Stomach (tissue), 19 donors: ENCODE measurements at places on chromosomes 5 and 9. TPM values are rescaled to one million over a fixed set of nuclear protein-coding genes. Genes with fewer than 3 reads are reported as not detected.

DNA sequence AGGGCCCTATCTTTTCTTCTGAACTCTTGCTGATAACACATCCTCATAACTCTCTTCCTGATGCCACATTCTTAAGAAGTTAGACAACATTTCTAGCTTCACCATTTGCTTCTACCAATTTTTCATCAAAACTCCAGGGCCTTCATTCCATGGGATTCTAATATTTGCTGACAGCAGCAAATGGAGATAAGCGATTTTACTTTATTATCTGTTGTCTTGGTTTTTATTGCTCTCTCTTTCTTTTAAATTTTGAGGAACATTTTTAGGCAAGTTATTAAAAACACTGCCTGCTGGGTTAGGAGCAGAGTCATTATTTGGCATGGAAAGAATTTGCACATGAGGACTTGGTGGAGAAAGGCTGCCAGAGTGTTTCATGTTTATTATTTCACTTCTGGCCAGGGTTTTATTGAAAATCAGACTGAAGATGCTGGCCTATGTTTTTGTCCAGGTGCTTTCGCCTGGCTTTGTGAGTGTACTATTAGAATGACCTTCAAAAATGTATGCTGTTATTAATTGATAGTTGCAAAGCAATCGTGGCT, 27.7 kb downstream of the NSG2 start:
- H3K36me3 ChIP-seq, result no peaks in the 10 kb centered on the region
- no peak overlapping the region for H3K27ac ChIP-seq
- no peaks in the 10 kb centered on the region for H3K27me3 ChIP-seq
- DNase-seq, result no peak
- no peaks in the 10 kb centered on the region for H3K4me1 ChIP-seq

GRCh38 chr9:110555551-110556331, 23.8 kb downstream of the SVEP1 start:
- H3K27me3 ChIP-seq, result no peaks in the 10 kb centered on the region
- DNase-seq, result peak; percentile 28
- no peak overlapping the region for H3K4me3 ChIP-seq
- H3K36me3 ChIP-seq, result no peaks in the 10 kb centered on the region
- H3K27ac ChIP-seq, result peak overlapping the region; percentile 64
- no peaks in the 10 kb centered on the region for H3K4me1 ChIP-seq

- H3K27me3 ChIP-seq, result no peaks in the 10 kb centered on the region
- H3K4me3 ChIP-seq, result peak overlapping the region; percentile 71
- peak overlapping the region; percentile 85 for H3K27ac ChIP-seq
- no peaks in the 10 kb centered on the region for H3K36me3 ChIP-seq
- peaks cover 33% of the 10 kb centered on the region for H3K4me1 ChIP-seq
Observed at GRCh38 chr9:27528886-27529315, 713 bp downstream of the MOB3B start.

Gene SLC45A2
- not detected for total RNA-seq

- no peak overlapping the region for H3K27ac ChIP-seq
- no peaks in the 10 kb centered on the region for H3K27me3 ChIP-seq
- H3K36me3 ChIP-seq, result peaks cover 47% of the 10 kb centered on the region
- no peak overlapping the region for H3K4me3 ChIP-seq
Observed at GRCh38 chr9:137496601-137497375, 37.7 kb upstream of the NSMF start.

Gene GDF9
- not detected for total RNA-seq

DNA sequence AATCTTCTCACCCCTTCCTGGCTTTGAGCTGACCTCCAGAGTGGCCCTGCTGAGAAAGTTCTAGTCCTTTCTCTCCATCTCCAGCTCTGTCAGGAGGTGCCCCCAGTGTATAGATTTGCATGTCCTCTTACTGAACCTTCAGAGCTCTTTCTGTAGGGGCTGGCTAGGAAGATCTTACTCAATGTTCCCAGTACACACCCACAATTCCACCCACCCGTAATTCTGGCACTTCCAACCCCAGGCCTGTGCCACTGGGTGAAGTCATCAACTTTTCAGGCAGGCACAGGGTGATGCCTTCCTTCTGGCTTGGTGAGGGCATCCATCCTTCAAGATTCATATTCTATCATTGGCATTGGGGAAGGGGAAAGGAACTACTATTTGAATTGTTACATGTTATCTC, 75.9 kb downstream of the ACER2 start:
- H3K27ac ChIP-seq, result no peak overlapping the region
- H3K27me3 ChIP-seq, result no peaks in the 10 kb centered on the region
- no peaks in the 10 kb centered on the region for H3K36me3 ChIP-seq
- DNase-seq, result no peak

DNA sequence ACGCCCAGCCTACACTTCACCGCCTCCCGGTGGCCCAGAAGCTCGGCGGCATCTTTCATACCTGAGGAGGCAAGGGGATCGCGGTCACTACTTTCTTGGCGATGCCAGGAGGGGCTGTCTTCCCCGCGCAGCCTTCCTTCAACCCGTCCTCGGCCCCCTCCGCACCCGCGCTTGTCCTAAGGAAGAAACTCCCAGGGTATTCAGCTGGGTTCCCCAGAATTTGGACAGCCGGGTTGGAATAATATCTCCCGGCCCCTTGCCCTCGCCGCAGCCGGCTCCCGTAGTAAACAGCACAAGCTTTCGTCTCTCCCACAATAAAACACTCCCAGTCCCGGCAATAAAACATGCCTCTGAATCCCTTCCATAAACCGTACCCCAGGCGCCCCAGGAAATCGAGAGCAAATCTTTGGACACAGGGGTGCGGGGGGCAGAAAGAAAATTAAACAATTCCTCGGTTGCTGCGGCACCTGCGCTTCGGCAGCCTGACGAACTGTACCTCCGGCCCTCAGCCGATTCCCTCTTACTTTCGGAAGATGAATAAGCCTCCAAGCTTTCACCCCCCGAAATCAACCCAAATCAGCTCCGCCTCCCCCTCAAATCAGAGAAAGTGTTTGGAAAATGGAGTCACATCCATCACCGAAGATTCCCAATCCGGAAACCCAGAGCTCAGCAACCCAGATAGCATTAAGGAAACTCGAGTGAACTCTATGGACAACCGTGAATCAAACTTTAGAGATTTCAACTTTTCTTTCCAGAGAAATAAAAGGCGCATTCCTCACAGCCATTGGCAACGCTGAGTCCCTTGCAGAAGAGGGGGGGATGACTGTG, 1.1 kb downstream of the OTP start:
- no peak for DNase-seq
- H3K27ac ChIP-seq, result no peak overlapping the region
- H3K36me3 ChIP-seq, result no peaks in the 10 kb centered on the region
- H3K4me3 ChIP-seq, result no peak overlapping the region
- peaks cover 15% of the 10 kb centered on the region for H3K4me1 ChIP-seq

DNA sequence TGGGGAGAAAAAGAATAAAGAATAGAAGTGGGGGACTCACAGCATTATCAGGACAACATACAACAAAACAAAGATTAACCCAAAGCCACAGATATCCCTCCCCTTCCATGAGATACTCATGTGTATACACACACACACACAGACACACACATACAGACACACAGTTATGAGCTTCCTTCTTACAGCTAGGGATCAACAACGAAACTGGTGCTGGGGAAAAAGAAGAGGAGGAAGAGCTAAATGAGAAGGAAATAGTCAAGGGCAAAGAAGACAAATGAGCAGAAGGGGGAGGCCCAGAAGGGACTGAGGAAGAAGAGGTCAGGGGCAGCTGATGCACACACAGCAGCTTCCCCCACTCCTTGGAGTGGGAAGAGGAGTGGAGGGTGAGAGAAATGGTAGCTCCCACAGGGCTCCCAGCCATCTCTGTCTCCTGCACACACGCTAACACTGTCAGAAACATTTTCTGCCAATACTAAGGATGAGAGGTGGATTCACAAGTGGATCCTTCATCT, 66.2 kb downstream of the SIL1 start:
- H3K4me3 ChIP-seq, result no peak overlapping the region
- H3K27me3 ChIP-seq, result no peaks in the 10 kb centered on the region
- H3K36me3 ChIP-seq, result peaks cover 6% of the 10 kb centered on the region
- H3K27ac ChIP-seq, result peak overlapping the region; percentile 87
- peak; percentile 49 for DNase-seq
- H3K4me1 ChIP-seq, result peaks cover 66% of the 10 kb centered on the region

GRCh38 chr5:171808951-171809350, 23.3 kb downstream of the SMIM23 start:
- H3K4me3 ChIP-seq, result no peak overlapping the region
- no peak overlapping the region for H3K27ac ChIP-seq
- DNase-seq, result no peak
- H3K27me3 ChIP-seq, result peaks cover 3% of the 10 kb centered on the region
- H3K36me3 ChIP-seq, result no peaks in the 10 kb centered on the region

GRCh38 chr5:58773744-58774441, 191.0 kb downstream of the RAB3C start:
- H3K27me3 ChIP-seq, result no peaks in the 10 kb centered on the region
- peaks cover 5% of the 10 kb centered on the region for H3K4me1 ChIP-seq
- H3K27ac ChIP-seq, result no peak overlapping the region
- peak; percentile 69 for DNase-seq
- no peaks in the 10 kb centered on the region for H3K36me3 ChIP-seq

DNA sequence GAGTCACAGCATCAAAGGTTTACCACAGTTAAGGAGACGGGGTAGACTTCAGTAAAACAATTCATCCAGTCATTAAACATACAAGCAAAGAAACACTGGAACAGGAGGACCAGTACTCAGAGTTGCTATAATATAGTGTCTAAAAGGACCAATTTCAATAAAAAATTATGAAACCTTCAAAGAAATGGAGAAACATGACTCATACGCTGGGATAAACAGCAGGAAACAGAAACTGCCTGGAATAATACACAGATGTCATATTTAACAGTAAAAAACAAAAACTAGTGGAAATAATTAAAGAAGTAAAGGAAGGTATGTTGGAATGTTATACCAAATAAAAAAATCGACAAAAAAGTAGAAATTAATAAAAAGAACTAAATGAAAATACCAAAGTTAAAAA, 1075.9 kb downstream of the NR2F1-AS1 start:
- no peaks in the 10 kb centered on the region for H3K4me1 ChIP-seq
- DNase-seq, result no peak
- H3K36me3 ChIP-seq, result no peaks in the 10 kb centered on the region
- H3K4me3 ChIP-seq, result no peak overlapping the region

- H3K27me3 ChIP-seq, result peaks cover 12% of the 10 kb centered on the region
- H3K4me1 ChIP-seq, result no peaks in the 10 kb centered on the region
- H3K36me3 ChIP-seq, result no peaks in the 10 kb centered on the region
- DNase-seq, result no peak
- H3K27ac ChIP-seq, result no peak overlapping the region
Observed at GRCh38 chr9:804026-804425, 37.5 kb upstream of the DMRT1 start.

DNA sequence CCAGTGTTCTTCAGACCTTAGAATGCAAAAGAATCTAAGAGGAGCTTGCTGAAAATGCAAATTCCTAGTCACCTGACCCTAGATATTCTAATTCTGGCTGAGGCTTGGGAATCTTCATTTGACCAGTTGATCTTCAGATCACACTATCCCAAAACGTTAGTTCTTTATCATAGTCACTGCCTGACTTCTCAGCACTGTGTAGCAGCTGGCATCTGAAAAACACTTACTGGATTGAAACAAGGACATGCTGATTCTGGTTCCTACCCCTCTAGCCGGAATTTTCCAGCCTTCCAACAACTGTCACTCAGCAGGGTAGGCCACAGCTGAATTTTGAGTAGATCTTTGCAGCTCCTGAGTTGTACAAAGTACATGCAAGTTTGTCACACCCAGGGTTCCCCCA, 72.2 kb downstream of the EBF1 start:
- no peaks in the 10 kb centered on the region for H3K36me3 ChIP-seq
- no peak for DNase-seq
- no peak overlapping the region for H3K4me3 ChIP-seq
- H3K27me3 ChIP-seq, result no peaks in the 10 kb centered on the region

DNA sequence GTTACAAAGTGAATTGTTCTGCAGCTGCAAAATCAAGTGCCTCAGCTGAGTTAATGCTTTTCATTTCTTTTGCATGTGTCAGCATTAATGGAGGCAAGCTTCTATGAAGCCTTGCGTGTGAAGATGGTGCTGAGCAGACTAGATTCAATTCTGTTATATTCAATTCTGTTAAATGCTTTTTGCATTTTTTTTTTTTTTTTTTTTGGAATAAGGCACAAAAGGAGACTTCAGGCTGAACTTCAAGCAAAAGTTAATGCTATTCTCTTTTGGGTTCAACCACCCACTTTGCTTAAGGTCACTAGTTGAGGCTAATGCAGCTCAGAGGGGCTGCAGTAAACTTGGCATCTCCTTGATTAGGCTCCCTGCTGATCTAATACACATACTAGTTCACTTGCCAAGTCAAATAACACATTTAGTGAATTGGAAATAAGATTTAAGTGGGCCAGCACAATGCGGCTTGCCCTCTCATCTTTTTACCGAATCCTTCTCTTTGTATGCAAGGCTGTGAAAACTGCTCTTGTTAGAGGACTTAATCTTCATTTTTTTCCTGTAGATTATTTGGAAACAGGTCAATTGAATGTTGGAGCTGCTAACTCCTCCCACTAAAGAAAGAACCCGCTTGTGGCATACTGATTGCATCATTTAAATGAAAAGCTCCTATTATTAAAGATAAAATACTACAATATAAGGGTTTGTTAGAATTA, 1020.2 kb downstream of the NR2F1-AS1 start:
- H3K27me3 ChIP-seq, result no peaks in the 10 kb centered on the region
- no peaks in the 10 kb centered on the region for H3K4me1 ChIP-seq

GRCh38 chr5:82806513-82806912, 270.7 kb downstream of the TMEM167A start:
- H3K36me3 ChIP-seq, result no peaks in the 10 kb centered on the region
- no peak overlapping the region for H3K27ac ChIP-seq
- DNase-seq, result no peak
- no peaks in the 10 kb centered on the region for H3K27me3 ChIP-seq

Gene TAS2R1
- total RNA-seq, result not detected

Gene PCDHGC4
- 0.87 TPM for total RNA-seq

DNA sequence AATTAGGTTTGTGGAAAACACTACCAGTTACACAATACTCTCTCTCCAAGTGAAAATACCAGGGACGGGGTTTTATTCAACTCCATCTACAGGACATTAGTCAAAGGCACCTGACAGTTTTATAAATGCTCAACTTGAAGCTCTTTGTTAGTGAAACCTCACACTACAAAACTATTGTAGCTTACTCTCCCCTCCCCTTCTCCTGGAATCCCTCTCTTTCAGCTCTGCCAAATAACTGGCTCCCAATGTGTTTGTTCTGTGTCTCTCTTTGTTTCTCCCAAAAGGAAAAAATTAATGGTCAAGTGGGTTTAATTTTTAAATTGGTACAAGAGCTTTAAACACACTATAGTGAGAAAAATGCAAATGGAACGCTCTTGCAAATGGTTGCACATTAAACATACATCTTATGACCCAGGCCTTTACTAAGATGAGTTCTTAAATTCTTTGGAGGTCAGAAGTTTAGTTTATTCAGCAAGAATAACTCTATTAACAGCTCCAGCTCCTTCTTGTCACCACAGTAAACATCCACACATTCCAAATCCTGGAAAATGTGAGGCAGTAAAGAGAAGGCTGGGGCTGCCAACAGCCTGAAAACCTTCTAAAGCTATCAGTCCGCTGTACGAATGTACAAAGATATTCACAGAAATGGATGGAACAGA, 48.4 kb downstream of the ZNF608 start:
- H3K27me3 ChIP-seq, result no peaks in the 10 kb centered on the region
- DNase-seq, result peak; percentile 86
- peaks cover 63% of the 10 kb centered on the region for H3K4me1 ChIP-seq
- H3K4me3 ChIP-seq, result no peak overlapping the region
- no peaks in the 10 kb centered on the region for H3K36me3 ChIP-seq

- H3K4me1 ChIP-seq, result no peaks in the 10 kb centered on the region
- H3K36me3 ChIP-seq, result no peaks in the 10 kb centered on the region
- H3K27me3 ChIP-seq, result no peaks in the 10 kb centered on the region
- no peak overlapping the region for H3K4me3 ChIP-seq
- H3K27ac ChIP-seq, result no peak overlapping the region
Observed at GRCh38 chr9:99634186-99634585, 187.5 kb upstream of the NR4A3 start.
